Stimulated activated CD4-positive, alpha-beta T cell treated with anti-CD3 and anti-CD28 coated beads, Interleukin-4, amount 100 ng/mL, for 24 hours (primary cell): ENCODE measurements at places on chromosomes 2 and 18.
A peak's percentile ranks its signal among the peaks of the same experiment; 100 is the strongest.

- DNase-seq, result no peak
Observed at GRCh38 chr2:172927641-172928357, 147.8 kb upstream of the MAP3K20 start.

GRCh38 chr18:58631301-58631700 lies 2.4 kb upstream of the ALPK2 start:
- DNase-seq, result no peak

DNA sequence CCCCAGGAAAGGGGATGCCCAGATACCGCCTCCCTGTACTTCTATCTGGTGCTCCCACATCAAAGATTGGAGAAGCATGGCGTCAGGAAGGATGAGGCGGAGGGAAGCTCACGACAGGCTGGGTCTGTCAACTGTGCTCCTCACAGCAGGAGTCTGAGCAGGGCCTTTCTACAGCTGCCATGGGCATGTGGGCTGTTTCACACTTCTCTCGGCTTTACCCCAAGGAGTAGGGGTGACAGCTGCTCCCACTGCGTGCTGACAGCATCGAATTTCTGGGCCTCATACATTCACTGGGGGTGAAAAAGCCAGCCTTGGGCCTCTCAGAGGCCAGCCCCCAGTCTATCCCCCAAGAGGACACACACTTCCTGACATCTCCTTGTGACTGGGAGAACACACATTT lies 21.1 kb downstream of the NEURL3 start:
- DNase-seq, result no peak

DNA sequence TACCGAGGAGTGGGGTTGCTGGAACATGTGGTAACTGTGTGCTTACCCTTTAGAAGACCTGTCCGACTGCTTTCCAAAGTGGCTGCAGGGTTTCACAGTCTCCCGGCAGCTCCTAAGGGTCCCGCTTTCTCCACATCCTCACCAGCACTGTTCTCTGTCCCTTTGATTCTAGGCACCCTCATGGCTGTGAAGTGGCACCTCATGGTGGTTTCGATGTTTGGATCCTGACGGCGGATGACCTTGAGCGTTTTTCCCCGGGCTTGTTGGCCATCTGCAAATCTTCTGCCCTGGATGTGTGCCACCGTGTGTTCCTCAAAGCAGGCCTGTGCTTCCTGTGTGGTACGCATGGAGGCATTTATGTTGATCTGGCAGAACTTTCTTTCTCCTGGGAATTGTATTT lies 292.5 kb upstream of the HDAC4 start:
- no peak for DNase-seq

DNA sequence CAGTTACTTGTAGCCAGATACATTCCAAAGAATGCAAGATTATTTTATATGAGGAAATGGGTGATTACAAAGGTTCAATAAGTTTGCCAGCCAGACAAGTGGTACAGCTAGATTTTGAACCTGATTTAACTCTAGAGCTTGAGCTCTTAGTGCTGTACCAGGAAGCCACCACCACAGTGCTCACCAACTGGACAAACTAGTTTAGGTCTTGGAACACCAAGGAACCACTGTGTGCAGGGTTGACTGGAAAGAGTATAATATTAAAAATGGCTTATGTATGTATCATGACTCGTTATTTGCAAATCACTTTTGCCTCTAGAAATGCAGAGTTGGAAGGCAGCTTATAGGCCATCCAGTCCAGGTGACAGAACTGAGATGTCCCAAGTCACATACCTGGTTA lies 177.2 kb downstream of the TXNL1 start:
- no peak for DNase-seq

DNA sequence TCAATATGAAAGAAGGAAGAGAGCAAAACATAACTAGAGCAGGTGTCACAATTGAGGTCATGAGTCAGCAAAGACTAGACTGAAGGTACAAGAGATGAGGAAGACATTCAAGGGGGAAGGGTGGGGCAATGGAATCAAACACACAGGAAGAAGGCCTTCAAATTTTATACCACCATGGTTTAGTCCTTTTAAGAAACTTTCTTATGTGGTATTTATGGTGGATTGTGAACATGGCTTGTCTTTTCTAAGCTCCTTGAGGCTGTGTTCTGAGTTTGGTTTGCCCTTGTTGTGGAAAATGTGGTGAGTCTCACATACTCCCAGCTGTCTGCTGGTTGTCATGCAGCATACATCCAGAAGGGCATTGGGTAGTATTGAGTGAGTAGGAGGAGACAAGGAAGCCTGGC lies 62.1 kb downstream of the NABP1 start:
- DNase-seq, result peak; percentile 40

- DNase-seq, result no peak
Observed at GRCh38 chr18:63150326-63150725, 169.2 kb downstream of the BCL2 start.

DNA sequence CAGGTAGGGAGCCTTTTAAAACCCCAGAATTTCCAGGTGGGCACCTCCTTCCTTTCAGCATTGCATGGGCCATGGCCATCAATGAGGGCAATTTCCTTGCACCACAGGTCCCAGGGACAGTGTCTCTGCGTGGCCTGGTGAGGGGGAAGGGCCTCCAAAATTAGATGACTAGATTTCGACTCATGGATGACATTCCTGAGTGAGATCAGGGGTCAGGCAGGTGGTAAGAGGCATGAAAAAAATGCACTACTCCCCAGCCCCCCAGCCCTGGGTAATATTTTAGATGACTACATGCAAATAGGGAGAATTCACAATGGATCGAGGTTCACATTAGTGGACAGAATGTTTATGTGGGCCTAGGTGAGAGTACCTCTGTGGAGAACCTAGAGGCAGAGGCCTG lies 19.0 kb upstream of the IGFBP5 start:
- DNase-seq, result no peak

DNA sequence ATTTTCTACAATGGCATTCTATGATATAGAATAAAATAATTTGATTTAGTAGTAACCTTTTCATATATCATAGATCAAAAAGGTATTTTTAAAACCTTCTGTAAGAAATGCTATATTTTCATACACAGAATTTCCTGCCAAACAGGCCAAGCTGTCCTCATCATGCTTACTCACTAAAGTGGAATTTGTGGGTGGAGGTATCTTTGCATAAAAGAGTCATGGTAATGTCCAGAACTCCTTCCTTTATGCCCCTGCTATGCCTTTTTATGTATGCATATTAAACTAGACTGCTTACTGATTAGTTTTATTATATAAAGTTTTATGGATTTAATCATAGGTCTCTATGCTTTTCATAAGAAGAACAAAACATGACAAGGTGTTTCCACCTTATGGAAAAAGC lies 27.5 kb upstream of the MARCHF7 start:
- DNase-seq, result no peak

DNA sequence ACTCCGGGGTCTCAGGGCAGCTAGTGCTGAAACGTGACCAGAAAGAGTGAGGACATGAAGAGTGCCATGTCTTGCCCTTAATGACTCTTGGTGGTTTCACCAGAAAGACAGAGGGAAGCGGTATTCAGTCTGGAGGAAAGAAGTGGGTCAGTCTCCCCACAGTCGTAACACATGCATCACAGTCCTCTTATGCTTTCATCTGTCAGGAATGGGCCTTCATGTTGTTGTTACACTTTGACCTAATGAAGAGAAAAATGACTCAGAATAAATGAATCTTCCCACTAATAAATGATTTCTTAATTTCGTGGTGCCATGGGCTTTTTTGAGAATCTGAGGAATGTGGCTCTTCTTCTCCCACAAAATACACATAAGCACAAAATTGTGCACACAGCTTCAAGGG lies 103.2 kb downstream of the SLC8A1 start:
- DNase-seq, result no peak

DNA sequence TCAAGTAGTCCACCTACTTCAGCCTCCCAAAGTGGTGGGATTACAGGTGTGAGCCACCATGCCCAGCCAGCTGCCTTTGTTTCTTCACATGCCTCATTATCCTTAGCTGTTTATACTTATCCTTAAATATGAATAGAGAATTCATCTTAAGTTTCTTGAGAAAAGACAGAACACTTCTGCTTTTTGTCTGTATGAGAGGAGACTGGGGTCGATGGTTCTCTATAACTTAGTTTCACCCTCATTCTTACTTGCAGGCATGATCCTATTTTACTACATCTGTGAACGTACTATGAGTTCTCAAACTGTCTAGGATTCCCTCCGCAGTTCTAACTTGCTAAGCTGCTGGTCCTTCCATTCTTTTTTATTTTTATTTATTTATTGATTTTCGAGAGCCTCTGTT lies 20.4 kb downstream of the PPM1B start:
- DNase-seq, result no peak

DNA sequence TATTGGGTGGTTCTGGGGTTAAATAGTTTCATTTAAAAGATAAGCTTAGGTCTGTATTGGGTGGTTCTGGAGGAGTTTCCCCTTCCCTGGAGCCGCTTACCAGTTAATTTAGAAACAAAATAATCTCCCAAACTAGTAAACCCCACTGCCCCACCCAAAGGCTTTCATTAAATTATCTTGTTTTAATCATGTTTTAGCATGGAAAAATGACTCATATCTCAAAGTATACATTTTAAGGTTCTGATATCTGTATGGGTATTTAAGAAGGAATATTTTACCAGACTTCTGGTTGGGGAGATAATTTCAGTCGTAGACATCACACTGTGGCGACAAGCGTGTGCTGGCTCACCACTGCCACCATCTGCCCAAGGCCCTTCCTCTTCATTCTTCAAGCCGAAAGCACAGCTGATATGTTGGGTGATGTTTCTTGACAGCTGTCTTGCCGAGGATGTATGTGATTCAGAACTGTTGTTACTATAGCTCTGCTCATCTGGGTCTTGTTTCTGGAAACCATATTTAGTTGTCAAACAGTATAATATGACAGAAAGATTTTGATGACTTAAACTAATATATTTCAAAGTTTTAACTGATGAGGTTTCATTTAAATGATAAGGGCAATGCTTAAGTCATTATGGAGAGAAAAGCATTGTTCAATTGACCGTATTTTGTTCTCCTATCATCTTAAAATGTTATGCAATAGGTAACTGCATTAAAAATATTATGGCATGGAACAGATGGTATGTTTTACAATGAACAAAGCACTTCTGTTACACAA lies 5.1 kb downstream of the FIGLA start:
- peak; percentile 20 for DNase-seq

GRCh38 chr2:120892271-120892966 lies 156.8 kb downstream of the GLI2 start:
- DNase-seq, result no peak

DNA sequence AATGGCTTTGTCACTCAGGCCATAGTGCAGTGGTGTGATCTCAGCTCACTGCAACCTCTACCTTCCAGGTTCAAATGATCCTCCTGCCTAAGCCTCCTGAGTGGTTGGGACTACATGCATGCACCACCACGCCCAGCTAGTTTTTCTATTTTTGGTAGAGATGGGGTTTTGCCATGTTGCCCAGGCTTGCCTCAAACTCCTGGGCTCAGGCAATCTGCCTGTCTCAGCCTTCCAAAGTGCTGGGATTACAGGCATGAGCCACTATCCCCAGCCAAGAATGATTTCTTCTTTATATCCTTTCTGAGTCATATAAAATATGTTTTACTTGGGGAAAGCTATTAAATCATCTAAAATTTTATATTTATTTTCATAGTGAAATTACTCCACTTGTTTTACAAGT lies 61.3 kb downstream of the CYBRD1 start:
- DNase-seq, result no peak

- peak; percentile 61 for DNase-seq
Observed at GRCh38 chr2:70994009-70994698, 519 bp downstream of the TEX261 start.

DNA sequence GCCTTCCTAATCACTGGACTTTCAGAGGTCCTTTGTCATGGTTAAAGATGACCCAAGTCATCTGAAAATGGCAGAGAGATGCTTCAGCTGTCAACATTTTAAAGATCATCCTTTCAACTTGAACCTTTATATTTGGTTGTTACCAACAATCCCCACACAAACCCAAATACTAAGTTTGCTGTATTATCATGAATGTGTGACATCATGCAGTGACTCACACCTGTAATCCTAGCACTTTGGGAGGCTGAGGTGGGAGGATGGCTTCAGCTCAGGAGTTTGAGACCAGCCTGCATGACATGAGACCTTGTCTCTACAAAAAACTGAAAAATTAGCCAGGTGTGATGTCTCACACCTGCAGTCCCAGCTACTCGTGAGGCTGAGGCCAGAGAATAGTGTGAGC lies 55.2 kb upstream of the NRP2 start:
- no peak for DNase-seq

- DNase-seq, result no peak
Observed at GRCh38 chr2:219221957-219222518, 3.3 kb upstream of the ABCB6 start.

DNA sequence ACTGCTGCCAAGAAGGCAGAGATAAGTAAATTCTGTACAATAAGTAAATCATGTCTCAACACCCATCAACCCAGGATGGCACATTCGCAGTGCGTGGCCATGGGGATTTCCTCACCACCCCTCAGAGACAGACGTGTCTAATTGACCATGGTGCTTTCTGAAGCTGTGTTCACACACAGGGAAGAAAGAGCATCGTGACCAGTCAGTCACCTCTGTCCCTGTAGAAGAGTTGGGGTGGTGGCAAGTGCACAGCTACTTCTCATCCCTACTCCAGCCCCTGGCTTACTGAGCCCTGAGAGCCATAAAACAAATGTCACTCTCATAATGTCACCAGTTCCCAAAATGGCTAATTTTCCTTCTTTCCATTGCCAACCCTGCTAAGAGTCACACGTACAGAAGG lies 31.3 kb upstream of the MLPH start:
- no peak for DNase-seq

DNA sequence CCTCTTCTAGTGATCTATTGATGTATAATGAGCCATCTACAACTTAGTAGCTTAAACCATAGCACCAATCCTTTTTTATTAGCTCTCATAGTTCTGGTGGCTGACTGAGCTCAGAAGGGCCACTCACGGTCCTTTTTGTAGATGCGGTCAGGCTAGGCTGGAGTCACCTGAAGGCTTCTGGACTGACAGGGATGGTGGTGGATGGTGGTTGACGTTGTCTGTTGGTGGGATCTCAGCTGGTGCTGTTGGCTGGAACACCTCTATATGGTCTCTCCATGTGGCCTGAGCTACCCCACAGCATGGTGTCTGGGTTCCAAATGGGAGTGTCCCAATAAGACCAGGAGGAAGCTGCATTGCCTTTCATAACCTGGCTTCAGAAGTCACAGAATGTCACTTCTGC lies 68.0 kb downstream of the BCL2L11 start:
- DNase-seq, result no peak

GRCh38 chr2:239887604-239888003 lies 137.5 kb downstream of the NDUFA10 start:
- DNase-seq, result no peak

- DNase-seq, result no peak
Observed at GRCh38 chr2:127400533-127400896, 12.7 kb upstream of the MAP3K2 start.

- no peak for DNase-seq
Observed at GRCh38 chr2:789529-789928, 112.3 kb upstream of the TMEM18 start.

DNA sequence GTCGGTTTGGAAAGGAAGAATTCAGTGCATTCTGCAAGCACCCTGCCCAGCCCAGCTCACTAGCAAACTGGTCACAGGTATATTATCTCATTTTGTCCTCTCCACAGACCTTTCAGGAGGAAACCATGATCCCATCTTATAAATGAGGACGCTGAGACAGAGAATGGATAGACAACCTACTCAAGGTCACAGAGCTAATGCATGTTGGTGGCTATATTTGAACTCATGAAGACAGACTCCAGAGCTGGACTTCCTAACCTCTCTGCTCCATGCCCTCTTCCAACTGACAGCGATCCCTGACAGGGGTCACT lies 29.5 kb downstream of the SERPINB5 start:
- DNase-seq, result no peak

GRCh38 chr2:232571026-232571474 lies 20.6 kb downstream of the EIF4E2 start:
- DNase-seq, result no peak

- DNase-seq, result no peak
Observed at GRCh38 chr2:137729305-137729704, 235.0 kb upstream of the HNMT start.
